Central memory CD8-positive, alpha-beta T cell (primary cell): ENCODE measurements at places on chromosomes 16 and 17.

GRCh38 chr16:88034770-88035169 is 83.5 kb downstream of the BANP start:
- no peak for DNase-seq

GRCh38 chr17:68377771-68378267 is 79.5 kb downstream of the WIPI1 start:
- no peak for DNase-seq

DNA sequence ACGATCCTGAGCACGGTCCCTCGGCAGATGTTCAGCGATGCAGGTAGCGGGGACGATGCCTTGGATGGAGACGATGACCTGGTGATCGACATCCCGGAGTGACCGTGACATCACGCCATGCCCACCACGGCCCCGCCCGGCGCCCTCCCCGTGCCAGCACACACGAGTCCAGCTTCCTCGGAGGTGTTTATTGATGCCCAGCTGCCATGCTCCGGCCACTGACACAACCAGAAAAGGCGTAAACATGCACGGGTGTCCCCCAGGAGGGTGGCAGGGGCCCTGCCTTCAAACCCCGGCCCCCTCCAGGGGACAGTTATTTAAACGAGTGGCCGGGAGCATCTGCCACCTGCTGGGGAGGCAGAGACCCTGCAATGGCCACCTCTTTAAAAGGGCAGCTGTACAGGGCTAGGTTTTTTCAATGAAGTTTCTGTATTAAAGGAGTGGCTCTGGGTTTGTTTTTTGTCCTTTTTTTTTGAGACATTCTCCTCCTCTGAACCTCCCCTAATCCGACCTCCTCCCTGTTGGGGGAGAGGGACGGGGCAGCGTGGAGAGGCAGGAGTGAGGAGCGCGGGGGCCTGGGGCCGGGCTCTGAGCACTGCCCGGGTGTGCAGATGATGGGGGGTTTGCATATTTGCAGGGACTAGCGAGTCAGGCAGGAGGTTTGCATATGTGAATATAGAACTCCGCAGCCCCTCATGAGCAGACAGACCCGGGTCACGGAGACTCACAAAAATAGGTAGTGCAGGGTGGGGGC is 5.3 kb downstream of the DOC2A start:
- DNase-seq, result no peak

- no peak for DNase-seq
Measured at GRCh38 chr16:23959752-23960072, 123.9 kb downstream of the PRKCB start.

DNA sequence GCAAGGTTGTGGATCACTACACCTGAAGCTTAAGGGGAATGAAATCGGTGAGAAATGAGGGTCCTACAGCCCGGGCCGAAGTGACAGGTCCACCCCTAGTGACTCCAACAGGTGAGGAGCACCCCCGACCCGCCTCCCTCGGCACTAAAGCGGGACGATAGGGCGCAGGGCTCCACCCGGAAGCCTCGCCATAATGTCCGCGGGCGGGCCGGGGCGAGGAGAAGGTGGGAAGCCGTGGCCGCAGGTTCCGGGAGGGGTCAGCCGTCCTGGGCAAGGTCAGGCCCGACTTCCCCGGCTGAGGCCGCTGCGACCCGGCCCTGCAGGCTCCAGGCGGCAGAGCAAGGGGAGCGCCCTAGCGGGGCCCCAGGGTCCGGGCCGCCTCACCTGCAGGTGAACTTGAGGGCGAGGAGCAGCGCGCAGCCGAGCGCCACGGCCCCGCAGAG is 543 bp downstream of the TXNDC11 start:
- peak; percentile 19 for DNase-seq

GRCh38 chr17:10380631-10381408 is 8.0 kb upstream of the MYH13 start:
- DNase-seq, result no peak

- DNase-seq, result peak; percentile 92
Measured at GRCh38 chr17:50397111-50397918, at the start of gene LRRC59. Gene LRRC59, minus strand, starts transcription at chr17:50397523. Its CDS starts 206 bp downstream, at chr17:50397317.

DNA sequence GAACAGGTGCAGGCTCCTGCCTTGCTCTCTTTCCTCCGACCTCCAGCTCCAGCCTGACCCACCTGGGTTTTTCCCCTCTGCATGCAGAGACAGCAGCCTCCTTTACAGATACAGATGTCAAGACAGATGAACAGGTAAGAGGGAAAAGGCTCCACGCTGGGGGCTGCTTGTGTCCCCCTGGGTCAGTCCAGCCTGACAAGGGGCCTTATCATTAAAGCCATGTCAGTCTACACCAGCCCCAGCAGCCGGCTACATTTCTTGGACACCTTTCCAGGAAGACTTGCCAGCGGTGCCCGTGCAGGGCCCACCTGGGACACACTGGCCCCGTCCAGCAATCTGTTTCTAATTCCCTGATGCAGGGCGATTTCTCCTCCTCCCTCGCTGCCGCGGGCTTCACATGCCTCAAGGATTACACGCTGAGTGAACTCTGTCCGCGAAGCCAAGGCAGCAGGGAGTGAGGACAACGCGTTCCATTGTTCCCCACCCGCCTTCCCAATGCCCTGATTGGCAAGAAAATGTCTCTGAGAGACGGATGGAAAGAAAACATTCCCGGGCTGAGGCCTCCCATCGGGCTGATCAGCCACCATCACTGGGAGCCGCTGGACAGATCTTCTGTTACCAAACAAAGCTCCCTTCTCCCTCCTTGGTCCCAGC is 184.7 kb downstream of the C16orf95 start:
- DNase-seq, result no peak

- DNase-seq, result peak; percentile 23
Measured at GRCh38 chr16:81623365-81624102, 155.6 kb upstream of the PLCG2 start.

DNA sequence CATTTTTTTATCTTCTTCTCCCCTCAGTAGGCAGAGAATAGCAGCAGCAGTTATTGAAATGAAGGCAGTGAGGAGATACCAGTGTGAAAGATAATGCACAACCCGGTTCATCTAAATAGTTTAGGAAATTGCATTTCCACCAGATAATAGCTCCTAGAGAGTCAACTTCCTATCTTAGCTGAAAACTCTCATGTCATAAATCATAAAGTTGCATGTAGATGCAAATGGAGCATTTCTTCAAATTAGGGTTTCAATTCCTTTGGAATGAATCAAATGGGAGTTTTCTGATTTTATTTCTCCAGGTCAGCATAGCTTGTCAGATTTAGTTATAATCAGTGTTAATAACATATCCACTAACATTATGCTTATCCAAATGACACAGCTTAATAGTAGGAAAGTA is 335.3 kb downstream of the CNTNAP4 start:
- DNase-seq, result no peak

GRCh38 chr17:2172077-2172851 is 117.4 kb downstream of the HIC1 start:
- DNase-seq, result no peak

- DNase-seq, result no peak
Measured at GRCh38 chr16:87076950-87077749, 240.0 kb downstream of the C16orf95 start.

- no peak for DNase-seq
Measured at GRCh38 chr17:50133769-50134099, 3.8 kb upstream of the SAMD14 start.

- DNase-seq, result no peak
Measured at GRCh38 chr16:546909-547770, 13.1 kb upstream of the PRR35 start.

- DNase-seq, result no peak
Measured at GRCh38 chr17:60964160-60964559, 286.5 kb downstream of the BCAS3 start.

- no peak for DNase-seq
Measured at GRCh38 chr16:73196670-73197069, 148.7 kb upstream of the ZFHX3 start.

DNA sequence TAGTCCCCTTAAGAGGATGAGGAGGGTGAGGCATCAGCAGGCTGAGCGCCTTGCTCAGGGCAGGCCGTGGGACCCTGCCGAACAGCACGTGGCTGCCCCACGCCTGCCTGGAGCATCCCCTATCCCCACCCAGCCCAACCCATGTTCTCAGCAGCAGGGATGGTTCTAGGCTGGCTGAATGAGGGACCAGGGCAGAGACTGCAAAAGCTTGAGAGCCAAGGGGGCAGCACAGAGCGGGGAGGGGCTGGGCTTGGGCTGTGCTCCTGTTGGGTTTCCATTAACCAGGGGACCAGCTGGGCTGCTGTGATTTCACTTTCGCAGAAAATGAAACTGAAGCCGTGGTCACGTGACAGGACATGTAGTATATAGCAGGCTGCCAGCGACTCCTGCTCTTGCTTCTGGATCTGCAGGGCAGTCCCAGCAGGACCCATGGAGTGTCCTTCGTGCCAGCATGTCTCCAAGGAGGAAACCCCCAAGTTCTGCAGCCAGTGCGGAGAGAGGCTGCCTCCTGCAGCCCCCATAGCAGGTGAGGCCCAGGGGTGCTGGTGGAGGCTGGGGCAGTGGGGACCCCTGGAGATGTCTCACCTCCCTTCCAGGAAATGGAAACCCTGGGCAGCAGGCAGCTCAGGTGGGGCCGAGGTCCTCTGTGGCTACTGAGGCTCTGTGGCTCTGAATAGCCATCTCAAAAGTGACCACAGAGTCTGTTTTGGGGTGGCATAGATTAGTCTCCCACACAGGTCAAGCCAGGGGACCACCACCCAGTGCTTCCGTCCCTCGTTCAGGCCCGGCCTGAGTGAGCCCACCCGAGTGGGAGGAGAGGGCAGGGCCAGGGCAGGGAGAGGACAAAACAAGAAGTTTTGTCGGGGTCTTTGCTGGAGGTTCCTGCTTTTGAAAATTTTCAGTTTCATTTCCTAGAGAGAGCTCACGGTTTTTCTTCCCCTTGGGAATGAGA is 2.9 kb downstream of the RNF213 start:
- peak; percentile 62 for DNase-seq

DNA sequence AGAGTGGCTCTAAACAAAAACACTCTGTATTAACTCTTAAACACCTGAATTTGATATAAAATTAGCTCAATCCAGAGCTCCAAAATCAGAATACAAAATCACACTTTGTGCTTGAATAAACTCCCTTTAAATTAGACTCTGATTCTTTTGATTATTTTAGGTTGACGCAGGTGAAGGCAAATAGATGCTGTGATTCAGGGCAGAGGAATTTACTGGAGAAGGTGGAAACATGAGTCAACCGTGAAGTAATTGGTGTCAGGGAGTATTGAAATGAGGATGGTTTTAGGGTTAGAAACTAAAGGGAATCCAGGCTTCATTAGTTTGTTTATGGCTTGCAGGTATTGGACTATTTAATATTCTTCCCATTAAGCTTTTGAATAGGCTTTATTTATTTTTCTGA is 37.1 kb upstream of the TEKT1 start:
- DNase-seq, result no peak

DNA sequence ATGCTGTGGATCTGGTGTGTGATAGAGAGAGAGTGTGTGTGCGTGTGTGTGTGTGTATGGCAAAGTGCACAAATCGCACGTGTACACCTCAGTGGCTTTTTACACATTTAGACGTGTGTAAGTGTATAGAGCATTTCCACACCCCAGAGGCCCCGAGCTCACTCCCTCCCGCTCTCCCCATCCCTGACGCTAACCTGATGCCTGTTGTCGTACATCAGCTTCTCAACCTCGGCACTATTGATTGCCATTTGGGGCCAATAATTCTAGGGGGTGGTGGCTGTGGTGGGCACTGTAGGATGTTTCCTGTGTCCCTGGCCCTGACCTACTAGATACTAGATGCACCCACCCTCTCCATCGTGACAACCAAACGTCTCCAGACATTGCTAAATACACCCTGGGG is 30.4 kb upstream of the CRISPLD2 start:
- DNase-seq, result no peak

DNA sequence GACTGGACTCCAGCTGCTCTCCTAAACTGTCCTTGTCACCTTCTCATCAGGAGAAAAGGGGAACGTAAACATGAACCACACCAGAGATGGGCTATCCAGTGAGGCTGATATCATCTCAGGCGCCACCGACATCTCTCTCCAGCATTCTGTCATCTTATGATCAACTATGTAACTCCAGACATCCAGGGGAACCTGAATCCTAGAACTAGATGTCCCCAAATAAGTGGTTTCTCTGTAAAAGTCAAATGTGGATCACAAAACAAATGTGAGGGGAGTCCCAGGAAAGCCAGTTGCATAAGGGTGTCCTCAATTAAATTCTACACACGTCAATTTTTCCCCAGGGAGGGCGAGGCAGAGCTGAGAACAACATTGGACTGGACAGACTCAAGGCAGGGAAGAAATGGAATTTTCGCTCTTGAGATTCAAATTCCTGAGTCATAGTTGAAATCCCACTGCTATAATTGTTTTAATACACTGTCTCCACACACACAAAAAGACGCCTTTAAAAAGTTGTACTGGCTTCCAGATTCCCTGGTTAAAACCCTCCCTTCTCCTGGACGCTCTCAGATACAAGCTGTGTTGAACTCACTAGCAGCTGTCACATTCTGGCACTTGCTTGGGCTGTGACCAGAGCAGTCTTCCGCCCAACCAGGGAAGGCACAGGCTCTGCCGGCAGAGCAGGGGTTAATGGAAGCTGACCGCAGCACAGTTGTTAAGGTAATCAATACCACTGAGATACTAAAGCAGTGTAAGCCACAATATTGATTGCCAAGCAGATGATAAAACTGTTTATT is 62.6 kb downstream of the ZFHX3 start:
- no peak for DNase-seq

DNA sequence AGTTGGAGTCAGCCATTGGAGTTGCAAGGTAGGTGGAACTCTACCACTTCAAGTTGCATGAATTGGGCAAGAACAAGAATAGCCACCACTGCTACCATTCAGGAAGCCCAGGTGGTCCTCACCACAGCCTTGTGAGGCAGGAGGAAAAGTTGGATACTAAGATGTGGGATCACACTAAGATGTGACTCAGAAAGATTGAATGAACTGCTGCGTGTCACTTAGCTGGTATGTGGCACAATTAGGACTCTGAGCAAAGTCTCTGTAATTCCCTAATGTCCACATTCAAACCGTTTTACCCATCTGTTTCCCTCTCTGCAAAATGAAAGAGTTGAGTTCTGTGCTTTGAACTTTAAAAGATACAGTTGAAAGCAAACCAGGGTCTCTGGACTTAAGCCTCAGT is 44.7 kb upstream of the HS3ST3A1 start:
- DNase-seq, result no peak

DNA sequence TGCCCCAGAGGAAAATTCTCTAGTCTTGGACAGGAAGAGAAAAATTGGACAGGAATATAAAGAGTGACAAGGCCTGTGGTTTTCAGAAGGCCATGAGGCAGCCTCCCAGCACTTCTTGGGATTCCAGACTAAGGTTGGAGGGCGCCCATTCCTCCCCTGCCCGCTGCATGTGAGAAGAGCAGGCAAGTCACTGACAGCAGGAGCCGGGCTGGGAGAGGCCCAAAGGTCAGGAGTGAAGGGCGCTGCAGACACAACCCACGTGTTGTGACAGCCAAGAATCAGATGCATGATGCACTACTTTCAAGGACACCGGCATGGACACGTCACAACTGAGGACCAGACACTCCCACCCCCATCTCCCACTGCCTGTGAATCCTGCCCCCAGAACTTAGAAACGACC is 256.7 kb downstream of the CBLN1 start:
- DNase-seq, result no peak
